ENCODE measurements at places on chromosomes 3 and 15.

- no peak for DNase-seq
These were observed at the start of gene ZBTB47 for GRCh38 chr3:42653560-42654330. TSS of gene ZBTB47 (plus strand) at chr3:42653697. CDS start at chr3:42658356, 4,659 bp downstream.

GRCh38 chr3:31289584-31289983 is 243.1 kb upstream of the STT3B start:
- no peak for DNase-seq

GRCh38 chr3:135258916-135259315 is 463.9 kb downstream of the EPHB1 start:
- no peak for DNase-seq

DNA sequence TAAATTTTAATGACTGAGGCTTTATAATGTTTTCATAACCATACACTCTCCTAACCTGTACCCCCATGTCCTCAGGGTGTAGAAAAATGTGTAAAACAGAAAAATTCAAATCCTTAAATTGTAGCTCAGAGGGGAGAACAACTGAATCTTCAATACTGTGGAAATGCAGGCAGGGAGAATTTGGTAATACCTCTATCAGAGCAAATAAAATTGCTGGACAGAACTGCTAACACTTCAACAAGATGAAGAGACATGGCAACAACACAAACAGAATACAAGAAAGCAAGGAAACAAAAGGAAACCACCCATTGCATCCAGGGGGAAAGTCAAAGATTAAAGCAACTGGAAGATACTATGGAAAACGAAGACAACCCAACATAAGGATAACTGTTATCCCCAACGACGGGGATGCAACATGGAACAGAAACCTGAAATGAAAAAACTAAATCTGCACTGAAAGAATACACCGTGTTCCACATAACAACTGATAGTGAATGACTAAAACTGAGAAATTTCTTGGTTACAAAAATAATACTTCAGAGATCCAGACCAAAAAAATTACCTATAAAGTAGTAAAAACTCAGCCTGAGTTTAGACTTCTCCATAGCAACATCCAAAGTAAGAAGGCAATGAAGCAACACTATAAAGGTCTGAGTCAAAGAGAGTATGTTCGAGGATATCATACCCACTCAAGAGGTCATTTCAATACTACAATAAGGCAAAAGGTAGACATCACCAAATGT is 48.5 kb downstream of the HACD2 start:
- DNase-seq: no peak

DNA sequence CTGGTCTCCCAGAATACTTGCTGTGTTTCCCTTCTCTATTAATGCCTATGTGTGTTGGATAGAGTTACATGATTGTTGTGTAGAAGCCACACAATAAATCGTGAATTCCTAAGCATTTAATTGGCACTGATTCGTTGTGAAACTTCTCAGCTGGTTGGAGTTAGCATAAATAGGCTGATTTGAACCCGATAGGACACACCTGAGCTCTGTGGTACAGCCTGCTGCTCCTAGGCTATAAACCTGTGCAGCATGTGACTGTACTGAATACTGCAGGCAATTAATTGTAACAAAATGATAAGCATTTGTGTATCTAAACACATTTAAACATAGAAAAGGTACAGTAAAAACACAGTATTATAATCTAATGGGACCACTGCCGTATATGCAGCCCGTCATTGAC is 4.9 kb downstream of the ACAD11 start:
- DNase-seq: no peak

DNA sequence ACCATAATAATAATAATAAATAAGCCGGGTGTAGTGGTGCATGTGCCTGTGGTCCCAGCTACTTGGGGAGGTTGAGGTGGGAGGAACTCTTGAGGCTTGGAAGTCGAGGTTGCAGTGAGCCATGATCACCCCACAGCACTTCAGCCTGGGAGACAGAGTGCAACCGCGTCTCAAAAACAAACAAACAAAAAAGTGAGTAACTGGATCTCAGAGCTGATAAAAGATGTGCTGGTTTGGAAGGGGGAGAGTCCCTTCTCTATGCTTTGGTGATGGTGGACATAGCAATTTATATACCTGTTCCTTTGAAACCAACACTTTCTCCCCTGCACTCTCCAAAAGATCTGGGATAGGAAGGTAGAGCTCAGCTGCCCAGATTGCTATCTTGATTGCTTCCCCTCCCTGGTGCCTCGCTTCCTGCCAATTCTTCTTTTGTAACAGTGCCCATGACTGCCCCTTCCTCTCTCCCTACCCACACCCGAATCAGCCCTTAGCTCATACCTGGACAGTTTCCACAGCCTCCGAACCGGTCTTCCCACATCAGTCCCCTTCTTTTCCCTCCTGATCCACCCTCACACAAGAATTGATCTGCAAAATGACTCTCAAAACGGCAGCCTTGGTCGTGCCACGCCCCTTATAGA is 55.1 kb upstream of the UBE2E1 start:
- no peak for DNase-seq

- no peak for DNase-seq
These were observed 69.9 kb upstream of the KBTBD8 start for GRCh38 chr3:66928252-66928651.

All from NCI-H446 treated with DMSO at 0.1 percent for 48 hours (cell line).